ENCODE measurements at places on chromosomes 16 and 17.

DNA sequence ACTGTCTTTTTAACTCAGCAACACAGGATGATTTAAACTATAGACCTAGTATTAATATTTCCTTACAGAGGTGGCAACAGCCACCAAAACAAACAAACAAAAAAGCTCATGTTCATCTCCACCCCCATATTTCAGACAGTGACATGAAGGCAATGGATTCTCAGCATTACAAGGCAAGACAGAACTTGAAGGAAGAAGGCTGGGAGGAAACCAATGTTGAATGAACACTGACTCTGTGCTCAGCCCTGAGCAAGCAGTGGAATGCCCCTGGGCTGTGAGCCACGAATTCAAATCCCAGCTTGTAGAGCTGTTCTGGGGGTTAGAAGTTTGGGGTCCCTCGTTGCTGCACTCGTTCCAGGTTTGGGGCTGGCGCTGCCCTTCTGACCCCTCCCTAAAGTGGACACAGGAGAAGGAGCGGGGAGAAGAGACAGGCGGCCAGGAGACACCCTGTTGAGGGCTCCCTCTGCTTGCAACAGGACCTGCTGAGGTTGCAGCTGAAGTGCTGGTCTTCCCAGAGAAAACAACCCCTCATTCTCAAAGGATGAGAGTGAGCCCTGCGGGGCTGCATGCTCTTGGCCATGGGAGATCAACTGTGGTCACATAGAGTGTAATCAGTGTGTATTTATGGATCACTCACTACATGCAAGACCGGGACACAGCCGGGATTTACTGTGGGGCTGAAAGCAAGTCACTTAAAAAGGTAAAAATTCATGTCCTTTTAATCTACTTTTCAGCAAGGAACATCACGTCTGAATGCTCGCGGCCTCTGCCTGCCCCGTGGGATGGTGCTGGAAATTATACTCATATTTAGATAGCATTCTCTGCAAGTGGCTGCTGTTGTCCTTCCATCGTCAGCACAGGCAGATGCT, 34.3 kb downstream of the MYH3 start:
- no peak for DNase-seq

DNA sequence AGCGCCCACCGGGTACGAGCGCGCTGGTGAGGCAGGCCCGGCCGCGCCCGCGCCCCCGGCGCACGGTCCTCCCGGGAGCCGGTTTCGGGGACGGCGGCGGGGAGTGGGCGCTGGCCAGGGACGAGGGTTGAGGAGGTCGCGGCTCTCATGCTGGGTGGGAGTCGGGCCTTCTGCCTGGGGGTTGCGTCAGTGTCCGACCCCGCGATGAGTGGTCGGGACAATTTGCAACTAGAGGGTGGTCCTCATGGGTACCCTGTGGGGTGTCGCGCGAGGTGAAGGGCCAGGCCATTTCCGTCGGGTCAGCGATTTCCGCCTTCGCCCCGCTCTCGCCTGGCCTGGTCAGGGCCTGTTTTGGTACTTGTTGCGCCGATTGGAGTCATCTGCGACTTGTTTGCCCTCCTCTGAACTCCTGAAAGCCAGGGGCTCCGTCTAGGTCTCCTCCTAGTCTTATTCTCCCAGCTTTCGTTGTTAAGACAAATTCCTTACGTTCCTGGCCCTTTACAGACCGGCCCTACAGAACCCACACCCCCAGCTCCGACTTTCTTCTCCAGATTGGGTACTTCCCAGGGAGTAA, 14.9 kb downstream of the NAA60 start:
- DNase-seq = no peak

DNA sequence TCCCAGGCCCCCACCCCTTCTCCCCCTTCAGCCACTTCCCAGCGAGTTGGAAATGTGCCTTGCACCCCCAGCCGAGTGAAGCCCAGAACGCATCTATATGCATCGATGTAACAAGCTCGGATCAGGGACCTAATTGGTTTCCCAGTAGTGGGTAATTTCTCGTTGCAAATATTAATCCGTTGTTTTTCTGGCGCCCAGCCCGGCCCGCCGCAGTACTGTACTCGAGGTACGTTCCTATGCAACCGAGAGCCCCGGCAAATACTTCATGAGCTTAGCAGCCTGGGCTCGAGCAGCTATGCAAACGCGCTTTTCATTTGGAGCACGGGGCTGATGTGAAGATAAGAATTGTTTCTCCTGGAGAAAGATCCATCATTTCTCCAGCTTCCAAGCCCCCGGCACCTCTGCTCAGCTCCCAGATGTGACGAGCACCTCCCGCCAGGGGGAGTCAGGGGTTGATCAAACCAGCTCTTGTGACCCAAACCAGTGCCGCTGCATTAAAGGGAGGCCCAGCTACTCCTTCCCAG, 229.8 kb downstream of the KATNIP start:
- DNase-seq = no peak

DNA sequence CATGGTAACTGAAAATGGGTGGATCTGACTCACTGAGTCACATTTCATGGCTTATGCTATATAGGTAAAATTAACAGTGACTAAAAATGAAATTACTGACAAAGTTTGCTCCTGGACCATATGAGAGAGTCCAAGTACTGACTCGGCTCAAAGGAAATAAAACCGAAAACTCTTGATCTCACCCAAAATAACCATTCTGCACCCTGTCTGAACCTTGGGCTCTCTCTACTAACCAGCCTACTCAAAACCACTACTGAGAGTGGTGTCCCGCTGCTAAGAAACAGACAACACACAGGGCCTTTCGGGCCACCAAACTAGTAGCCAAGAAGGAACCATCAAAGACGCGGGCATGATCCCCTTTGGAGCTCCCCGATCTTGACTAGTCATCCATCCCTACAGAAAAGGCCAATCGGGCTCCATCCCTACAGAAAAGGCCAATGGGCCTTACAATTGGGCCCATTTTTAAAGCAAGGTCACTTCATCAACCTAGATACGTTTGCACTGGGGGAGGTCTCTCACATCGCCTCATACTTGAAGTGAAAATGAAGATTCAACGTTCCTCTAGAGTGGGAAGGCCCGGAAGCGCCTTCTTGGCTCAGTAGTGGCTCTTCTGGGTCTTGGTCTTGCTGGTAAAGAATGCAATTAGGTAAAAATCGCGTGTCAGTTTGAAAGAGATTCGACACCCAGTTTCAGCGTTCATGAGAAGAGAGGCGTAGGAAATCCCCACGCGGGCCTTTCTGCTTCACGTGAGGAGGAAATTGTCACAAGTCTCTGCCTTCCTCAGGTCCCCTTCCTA, 720 bp upstream of the ZPBP2 start:
- peak; percentile 78 for DNase-seq

GRCh38 chr17:65633988-65634387, 72.5 kb upstream of the AXIN2 start:
- no peak for DNase-seq

Measured in CD4-positive, alpha-beta T cell treated with Interleukin-4 for 4 hours (primary cell).